Spinal cord (tissue), 10 donors: ENCODE measurements at places on chromosomes 6 and 20.

- no peak for DNase-seq
Observed at GRCh38 chr6:21219856-21220255, 373.7 kb upstream of the SOX4 start.

- no peak for DNase-seq
Observed at GRCh38 chr6:44054721-44055559, 72.3 kb downstream of the MRPL14 start.

DNA sequence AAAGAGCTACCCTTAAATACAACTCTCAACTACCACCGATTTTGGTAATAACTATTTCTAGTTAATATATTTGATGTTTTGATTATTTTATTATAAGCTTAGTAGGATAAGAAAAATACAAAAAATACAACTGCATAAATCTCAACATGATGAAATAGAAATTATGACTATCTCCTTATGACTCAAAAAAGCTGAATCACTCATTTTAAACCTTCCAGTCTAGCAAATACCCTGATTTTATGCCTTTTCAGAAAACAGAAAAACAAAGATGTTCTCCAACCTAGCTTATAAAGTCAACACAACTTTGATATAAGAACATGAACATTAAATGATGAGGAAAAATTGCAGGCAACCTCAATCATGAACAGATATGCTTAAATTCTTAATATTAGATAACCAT lies 40.2 kb upstream of the DSE start:
- DNase-seq: no peak

DNA sequence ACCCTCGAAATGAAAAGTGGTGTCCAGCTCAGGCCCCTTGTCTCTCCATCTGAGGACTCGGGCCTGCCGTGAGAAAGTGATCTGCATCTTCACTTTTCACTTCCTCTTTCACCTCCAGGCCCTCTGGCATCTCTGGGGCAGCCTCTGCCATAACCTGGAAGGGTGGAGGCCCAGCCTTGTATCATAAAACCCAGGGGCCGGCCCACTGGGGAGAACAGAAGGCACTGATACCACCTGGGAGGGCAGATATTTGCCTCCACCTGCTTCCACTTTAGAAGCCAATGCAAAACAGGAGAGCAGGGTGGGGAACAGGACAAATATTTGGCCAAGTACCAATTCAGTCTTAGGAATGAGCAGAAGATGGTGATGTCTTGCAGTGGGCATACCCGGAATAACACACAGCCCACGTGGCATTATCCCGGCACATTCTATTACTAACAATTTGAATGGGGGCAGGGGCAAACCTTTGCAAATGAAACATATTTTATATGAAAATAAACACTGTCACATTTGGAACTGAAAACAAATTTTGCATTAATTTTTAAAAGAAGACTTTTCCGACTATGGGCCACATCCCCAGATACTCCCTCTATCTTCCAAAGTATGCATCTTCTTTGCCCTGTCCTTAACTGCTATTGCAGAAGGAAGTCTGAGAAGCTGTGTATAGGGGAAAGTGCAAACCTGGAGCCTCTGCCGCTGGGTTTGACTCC lies 69.2 kb upstream of the TBC1D7 start:
- DNase-seq: no peak

DNA sequence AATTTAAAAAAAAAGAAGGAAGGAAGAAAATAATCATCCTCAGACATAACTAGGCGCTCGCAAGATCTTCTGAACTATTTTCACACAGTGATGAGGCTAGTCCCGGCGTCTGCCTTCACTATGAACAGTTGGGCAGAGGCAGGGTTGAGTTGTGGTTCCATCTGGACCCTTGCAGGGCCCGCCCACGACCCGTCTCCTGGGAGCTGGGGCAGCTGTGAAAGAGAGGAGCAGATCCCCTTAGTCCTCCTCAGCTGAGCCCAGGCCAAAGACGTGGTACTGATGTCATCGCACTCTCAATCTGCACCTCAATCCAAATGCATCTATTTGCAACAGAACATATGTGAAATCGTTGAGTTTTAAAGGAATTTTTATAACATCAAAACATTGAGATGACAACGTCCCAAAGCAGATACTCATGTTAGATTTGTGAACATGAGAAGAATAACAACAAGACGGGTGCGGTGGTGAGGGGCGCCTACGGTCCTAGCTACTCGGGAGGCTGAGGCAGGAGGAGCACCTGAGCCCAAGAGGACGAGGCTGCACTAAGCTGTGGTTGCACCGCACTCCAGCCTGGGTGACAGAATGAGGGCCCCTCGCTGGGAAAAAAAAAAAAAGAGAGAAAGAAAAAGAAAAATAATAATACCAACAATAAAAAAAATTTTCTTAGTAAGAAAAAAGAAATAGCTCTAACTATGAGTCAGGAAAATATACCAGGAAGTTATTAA lies 15.3 kb downstream of the TCFL5 start:
- DNase-seq: no peak

GRCh38 chr6:17845598-17845997 lies 138.9 kb upstream of the NUP153 start:
- DNase-seq: no peak

GRCh38 chr6:112597176-112597575 lies 250.0 kb downstream of the RFPL4B start:
- no peak for DNase-seq

DNA sequence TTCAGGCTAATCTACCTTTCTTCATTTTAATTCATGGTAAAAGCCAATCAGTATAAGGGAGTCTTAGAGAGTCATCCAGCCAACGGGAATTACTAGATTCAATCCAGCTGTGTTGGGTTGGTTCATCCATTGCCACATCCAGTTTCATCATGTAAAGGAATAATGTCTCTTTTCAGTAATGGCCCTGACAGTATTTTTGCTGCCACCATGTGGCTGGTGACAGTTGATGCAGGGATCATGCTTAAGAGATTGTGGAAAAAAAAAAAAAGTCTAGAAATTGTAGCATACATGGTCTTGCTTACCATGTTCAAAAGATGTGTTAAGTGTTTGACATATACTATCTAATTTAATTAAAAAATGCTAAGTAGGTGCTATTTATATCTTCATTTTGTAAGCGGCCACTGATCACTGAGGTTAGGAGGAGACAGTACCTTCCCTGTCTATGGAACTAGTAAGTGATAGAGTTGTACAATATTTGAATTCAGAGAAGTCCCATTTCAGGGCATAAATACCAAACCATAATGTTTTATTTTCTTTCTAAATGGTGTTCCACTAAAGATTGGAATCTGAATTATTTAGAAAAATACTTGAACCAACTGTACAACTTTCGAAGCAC lies 135.9 kb downstream of the KHDRBS2 start:
- DNase-seq: peak; percentile 4

GRCh38 chr6:57226221-57226620 lies 4.1 kb upstream of the RAB23 start:
- DNase-seq: peak; percentile 27
